ENCODE measurements at places on chromosomes 6 and 20. TPM values are rescaled to one million over a fixed set of nuclear protein-coding genes. Genes with fewer than 3 reads are reported as not detected.

DNA sequence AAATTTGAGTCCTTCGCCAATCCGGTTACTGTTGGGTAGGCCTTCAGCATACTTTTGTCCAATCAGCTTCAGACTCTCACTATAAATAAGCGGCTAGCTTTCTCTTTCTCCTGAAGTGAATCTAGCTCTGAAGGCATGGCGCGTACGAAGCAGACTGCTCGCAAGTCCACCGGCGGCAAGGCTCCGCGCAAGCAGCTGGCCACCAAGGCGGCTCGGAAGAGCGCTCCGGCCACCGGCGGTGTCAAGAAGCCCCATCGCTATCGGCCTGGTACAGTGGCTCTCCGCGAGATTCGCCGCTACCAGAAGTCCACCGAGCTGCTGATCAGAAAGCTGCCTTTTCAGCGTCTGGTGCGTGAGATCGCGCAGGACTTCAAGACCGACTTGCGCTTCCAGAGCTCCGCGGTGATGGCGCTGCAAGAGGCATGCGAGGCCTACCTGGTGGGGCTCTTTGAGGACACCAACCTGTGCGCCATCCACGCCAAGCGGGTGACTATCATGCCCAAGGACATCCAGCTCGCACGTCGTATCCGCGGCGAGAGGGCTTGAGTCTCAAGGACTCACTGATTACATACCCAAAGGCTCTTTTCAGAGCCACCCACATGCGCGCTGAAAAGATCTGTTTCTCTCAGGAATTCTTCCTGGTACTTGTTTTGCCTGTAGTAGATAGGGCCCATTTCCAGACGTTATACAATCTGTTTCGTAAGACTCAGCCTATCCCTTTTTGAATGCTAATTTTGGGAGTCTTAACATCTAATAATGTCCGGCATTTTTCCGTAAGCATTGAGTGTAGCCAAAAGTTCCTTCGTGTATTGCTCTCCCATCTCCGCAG is 102.0 kb downstream of the OR2B2 start:
- no peaks in the 10 kb centered on the region for H3K36me3 ChIP-seq
- peak overlapping the region; percentile 80 for H3K4me3 ChIP-seq
- peak; percentile 97 for DNase-seq
- H3K4me1 ChIP-seq = peaks cover 19% of the 10 kb centered on the region
- no peaks in the 10 kb centered on the region for H3K27me3 ChIP-seq
- peak overlapping the region; percentile 88 for H3K27ac ChIP-seq

Gene GPX5
- total RNA-seq = 4.3 TPM

DNA sequence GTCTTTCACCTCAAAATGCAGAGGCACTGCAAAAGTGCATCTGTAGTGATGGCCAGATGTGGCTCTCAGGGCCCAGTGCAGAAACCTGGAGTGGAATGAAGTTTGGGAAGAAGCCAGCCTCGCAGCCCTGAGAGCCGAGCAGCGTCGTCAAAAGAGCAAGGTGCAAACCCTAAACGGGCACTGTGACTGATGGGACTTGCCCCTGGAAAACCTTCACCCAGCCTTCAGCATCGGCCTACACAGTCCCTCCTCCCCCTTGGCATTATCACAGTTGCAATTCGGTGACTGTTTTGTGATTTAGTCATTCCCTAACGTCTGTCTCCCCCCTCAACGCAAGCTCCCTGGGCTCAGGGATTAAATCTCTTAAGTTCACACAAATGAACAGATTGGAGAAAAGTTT is 38.6 kb downstream of the TAF4 start:
- H3K4me1 ChIP-seq = peaks cover 13% of the 10 kb centered on the region
- DNase-seq = peak; percentile 23
- H3K36me3 ChIP-seq = no peaks in the 10 kb centered on the region
- no peak overlapping the region for H3K4me3 ChIP-seq
- no peaks in the 10 kb centered on the region for H3K27me3 ChIP-seq

GRCh38 chr6:135141728-135142127 is 39.4 kb upstream of the MYB start:
- H3K27ac ChIP-seq = no peak overlapping the region
- no peak for DNase-seq
- H3K27me3 ChIP-seq = peaks cover 3% of the 10 kb centered on the region
- no peak overlapping the region for H3K4me3 ChIP-seq

Gene PDCD2
- total RNA-seq = 60.2 TPM

GRCh38 chr6:105452376-105452775 is 49.5 kb upstream of the PREP start:
- no peak for DNase-seq
- H3K27ac ChIP-seq = no peak overlapping the region
- H3K4me3 ChIP-seq = no peak overlapping the region
- no peaks in the 10 kb centered on the region for H3K27me3 ChIP-seq

- no peaks in the 10 kb centered on the region for H3K27me3 ChIP-seq
- no peak overlapping the region for H3K4me3 ChIP-seq
- H3K4me1 ChIP-seq = no peaks in the 10 kb centered on the region
- H3K36me3 ChIP-seq = no peaks in the 10 kb centered on the region
- no peak for DNase-seq
- H3K27ac ChIP-seq = no peak overlapping the region
These were observed 22.3 kb downstream of the COL19A1 start for GRCh38 chr6:69888482-69889233.

DNA sequence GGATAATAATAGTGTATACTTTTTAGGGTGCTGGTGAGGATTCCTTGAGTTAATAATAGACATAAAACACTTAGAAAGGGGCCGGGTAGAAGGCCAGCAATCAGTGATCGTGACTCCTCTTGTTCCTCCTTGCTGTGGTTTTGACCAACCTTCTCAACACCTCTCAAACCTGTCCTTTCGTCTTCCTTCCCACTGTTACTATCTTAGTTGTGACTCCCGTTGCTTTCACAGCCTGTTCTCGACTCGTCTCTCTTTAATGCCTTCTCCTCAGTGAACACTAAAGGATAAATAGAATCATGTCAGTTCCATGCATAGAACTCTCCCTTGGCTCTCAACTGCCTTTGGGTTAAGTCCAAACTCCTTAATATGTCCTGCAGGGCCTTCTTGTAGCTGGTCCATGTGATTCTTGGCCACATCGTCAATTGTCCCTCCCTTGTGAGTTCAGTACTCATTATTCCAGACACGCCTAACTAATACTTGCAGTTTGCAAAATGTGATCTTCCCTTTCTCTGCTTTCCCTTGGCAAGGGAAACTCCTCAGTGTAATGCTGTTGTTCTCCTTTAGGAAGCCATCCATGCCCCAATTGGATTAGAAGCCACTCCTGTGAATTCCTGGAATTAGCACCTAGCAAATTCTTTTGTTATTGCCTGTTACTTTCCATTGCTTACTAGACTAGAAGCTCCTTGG is 164.9 kb downstream of the UTRN start:
- H3K4me3 ChIP-seq = no peak overlapping the region
- H3K27me3 ChIP-seq = no peaks in the 10 kb centered on the region
- H3K4me1 ChIP-seq = peaks cover 4% of the 10 kb centered on the region
- peaks cover 14% of the 10 kb centered on the region for H3K36me3 ChIP-seq
- H3K27ac ChIP-seq = no peak overlapping the region
- no peak for DNase-seq

Gene LY6G5B
- 17.5 TPM for total RNA-seq

Gene C4A
- 3.8 TPM for total RNA-seq

DNA sequence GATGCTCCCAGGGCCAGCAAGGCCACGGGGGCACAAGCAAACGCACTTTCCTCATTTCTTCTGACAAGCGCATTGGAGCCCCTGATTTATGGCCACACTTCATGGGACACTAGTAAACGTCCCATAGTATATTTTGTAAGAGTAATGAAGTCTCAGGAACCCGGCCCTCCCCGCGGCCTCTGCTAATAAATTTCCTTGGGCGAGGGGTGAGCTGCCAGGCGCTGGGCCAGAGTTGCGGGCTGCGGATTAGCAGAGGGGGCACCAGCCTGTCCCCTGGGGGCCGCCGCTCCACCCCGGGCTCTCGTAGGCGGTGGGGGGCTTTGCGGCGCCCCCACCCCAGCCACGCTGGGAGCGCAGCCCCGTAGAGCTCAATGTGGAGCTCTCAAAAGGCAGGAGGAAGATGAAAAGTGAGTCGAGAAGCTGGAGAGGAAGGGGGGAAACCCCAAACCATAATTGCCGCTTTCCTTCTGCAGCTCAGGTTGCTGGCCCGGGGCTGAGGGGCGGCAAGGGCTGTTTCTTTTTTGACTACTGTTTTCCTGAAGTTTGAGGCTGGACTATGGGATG is 173.6 kb downstream of the CDC5L start:
- DNase-seq = no peak
- H3K27me3 ChIP-seq = peaks cover 5% of the 10 kb centered on the region
- H3K4me3 ChIP-seq = no peak overlapping the region

Gene OOEP
- total RNA-seq = not detected

- no peak overlapping the region for H3K27ac ChIP-seq
- H3K27me3 ChIP-seq = peaks cover 9% of the 10 kb centered on the region
- H3K4me3 ChIP-seq = no peak overlapping the region
- no peaks in the 10 kb centered on the region for H3K36me3 ChIP-seq
- no peaks in the 10 kb centered on the region for H3K4me1 ChIP-seq
- DNase-seq = no peak
These were observed 298.1 kb upstream of the FOXQ1 start for GRCh38 chr6:1013656-1014430.

Gene ARFGEF3
- 1.5 TPM for total RNA-seq

Gene DOK5
- total RNA-seq = 0.82 TPM

DNA sequence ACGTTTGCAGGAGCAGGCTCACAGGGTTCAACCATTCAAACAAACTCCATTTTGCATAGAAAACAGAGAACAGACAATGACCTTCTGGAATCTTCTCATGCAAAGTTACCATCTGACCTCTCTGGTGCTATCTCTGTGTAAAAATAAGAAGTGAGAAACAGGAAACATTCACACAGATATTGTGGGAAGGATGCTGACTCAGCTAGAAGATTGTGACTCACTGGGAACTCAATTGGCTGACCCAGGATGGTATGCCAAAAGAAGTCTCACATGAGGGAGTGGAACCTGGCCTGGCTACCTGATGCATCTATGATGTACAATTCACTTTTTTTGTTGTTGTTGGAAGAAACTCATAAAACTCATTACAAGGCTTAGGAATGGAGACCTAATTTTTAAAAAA is 61.1 kb upstream of the TBX18 start:
- DNase-seq = peak; percentile 12
- H3K27ac ChIP-seq = peak overlapping the region; percentile 17
- H3K4me3 ChIP-seq = no peak overlapping the region
- H3K27me3 ChIP-seq = no peaks in the 10 kb centered on the region

DNA sequence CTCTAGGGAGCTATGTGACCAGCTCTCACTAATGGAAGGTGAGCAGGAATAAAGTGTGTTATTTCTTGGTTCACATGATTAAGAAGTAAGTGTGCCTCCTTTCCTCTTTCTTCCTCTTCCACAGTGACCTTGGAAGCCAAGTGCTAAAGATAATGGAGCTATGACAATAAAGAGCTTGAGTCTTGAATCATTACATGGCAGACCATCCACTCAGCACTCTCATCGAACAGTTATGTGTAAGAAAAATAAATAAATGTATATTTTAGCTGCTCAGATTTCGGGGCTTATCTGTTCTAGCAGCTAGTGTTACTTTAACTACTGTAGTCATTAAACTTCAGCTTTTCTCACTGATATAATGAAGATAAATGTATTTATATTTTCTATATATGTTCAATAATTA is 72.9 kb downstream of the HDGFL1 start:
- H3K4me3 ChIP-seq = no peak overlapping the region
- no peak overlapping the region for H3K27ac ChIP-seq
- no peaks in the 10 kb centered on the region for H3K36me3 ChIP-seq
- H3K4me1 ChIP-seq = peaks cover 3% of the 10 kb centered on the region

- H3K4me3 ChIP-seq = no peak overlapping the region
- no peak for DNase-seq
- peak overlapping the region; percentile 51 for H3K27ac ChIP-seq
These were observed 4.0 kb downstream of the MAS1L start for GRCh38 chr6:29483735-29484134.

GRCh38 chr20:8002056-8002455 is 17.5 kb downstream of the TMX4 start:
- H3K4me1 ChIP-seq = no peaks in the 10 kb centered on the region
- no peaks in the 10 kb centered on the region for H3K27me3 ChIP-seq
- H3K4me3 ChIP-seq = no peak overlapping the region
- H3K36me3 ChIP-seq = peaks cover 6% of the 10 kb centered on the region
- H3K27ac ChIP-seq = no peak overlapping the region

DNA sequence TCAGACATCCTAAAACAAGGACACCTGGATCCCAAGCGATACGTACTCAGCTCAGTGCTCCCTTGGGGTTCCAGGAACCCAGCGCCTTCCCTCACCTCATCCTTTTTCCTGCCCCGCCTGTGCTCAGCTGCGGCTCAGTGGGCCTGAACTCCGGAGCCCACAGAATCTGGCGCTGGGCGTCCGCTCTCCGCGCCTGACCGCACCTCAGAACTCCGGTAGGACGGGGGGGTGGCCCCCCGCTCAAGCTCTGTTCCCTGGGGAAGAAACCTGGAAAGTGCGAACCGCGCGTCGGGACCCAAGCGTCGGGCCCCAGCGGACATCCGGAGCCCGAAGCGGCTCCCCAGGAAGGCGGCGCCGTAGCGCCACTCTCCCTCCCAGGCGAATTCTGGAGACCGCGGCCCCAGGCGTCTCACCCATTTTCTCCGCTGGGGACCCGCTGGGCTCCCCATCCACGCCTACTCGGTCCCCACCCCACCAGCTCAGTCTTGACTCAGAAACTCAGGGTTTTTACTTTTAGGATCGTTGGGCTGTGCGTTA is 336 bp upstream of the LY6G5C start:
- H3K4me1 ChIP-seq = peaks cover 11% of the 10 kb centered on the region
- H3K4me3 ChIP-seq = peak overlapping the region; percentile 63
- H3K27ac ChIP-seq = peak overlapping the region; percentile 39
- peak; percentile 10 for DNase-seq

DNA sequence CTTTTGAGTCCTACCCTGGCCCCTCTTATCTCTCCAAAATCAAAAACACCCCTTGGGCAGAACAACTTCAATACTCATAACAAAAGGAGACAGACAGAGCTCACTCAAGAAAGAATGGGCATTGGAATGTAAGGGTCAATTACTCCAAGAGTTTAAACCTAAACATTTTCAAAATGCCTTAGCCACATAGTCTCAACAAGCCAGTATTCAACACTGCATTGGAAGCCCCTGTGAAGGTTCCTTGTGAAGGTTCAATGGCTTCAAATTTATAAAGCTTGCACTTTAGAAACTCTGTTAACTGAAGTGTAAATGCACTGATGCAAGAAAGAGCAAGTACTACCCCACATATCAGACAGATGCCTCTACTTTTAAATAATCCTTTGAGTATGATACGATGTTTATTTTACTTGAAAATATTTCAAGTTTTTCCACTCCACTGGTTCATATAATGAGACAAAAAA is 139.1 kb upstream of the LAMP5 start:
- no peaks in the 10 kb centered on the region for H3K4me1 ChIP-seq
- peak; percentile 14 for DNase-seq
- no peaks in the 10 kb centered on the region for H3K27me3 ChIP-seq
- no peak overlapping the region for H3K4me3 ChIP-seq

Gene POLR1H
- 21.0 TPM for total RNA-seq

GRCh38 chr20:37886851-37887297 is 16.1 kb upstream of the VSTM2L start:
- no peaks in the 10 kb centered on the region for H3K27me3 ChIP-seq
- H3K4me3 ChIP-seq = no peak overlapping the region
- no peaks in the 10 kb centered on the region for H3K4me1 ChIP-seq
- DNase-seq = no peak

Gene CALHM5
- total RNA-seq = 1.8 TPM
